WTC11 (cell line): ENCODE measurements at places on chromosomes 5 and 9. TPM values are rescaled to one million over a fixed set of nuclear protein-coding genes. Genes with fewer than 3 reads are reported as not detected.

The PNPLA7 gene
- 1.3 to 1.6 TPM (median 1.6 TPM) in 3 replicates for total RNA-seq

- H3K4me3 ChIP-seq = no peak overlapping the region
- peaks cover 7% of the 10 kb centered on the region for H3K36me3 ChIP-seq
- DNase-seq = no peak
These were observed 323.3 kb downstream of the ARL15 start for GRCh38 chr5:53987101-53987500.

DNA sequence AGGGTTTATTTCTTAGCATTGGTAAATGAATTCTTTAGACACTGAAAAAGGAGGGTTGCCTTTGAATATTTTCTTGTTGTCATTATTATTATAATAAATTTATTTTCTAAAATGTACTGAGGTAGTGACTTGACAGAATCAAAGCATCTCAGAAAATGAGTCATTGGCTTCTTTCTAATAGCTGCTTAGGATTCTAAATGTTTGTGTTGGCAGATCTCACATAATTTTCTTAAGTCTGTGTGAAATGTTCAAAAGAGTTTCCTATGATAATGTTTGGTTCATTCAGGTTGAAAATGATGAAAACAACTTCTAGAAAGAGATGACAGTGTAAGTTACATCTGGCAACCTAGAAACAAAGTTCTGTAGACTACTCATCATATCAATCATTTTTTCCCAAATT, 69.7 kb downstream of the SH3GL2 start:
- H3K27me3 ChIP-seq = no peaks in the 10 kb centered on the region
- peaks cover 6% of the 10 kb centered on the region for H3K36me3 ChIP-seq
- H3K27ac ChIP-seq = no peak overlapping the region
- no peak for DNase-seq

GRCh38 chr5:60829490-60830266, 14.4 kb downstream of the ELOVL7 start:
- H3K27ac ChIP-seq = no peak overlapping the region
- DNase-seq = no peak
- H3K4me3 ChIP-seq = no peak overlapping the region
- H3K4me1 ChIP-seq = no peaks in the 10 kb centered on the region
- no peaks in the 10 kb centered on the region for H3K36me3 ChIP-seq

GRCh38 chr5:58235299-58235698, 224.6 kb downstream of the PLK2 start:
- H3K4me3 ChIP-seq = no peak overlapping the region
- H3K27ac ChIP-seq = no peak overlapping the region
- H3K4me1 ChIP-seq = no peaks in the 10 kb centered on the region
- H3K36me3 ChIP-seq = no peaks in the 10 kb centered on the region
- H3K27me3 ChIP-seq = no peaks in the 10 kb centered on the region
